ENCODE measurements at places on chromosomes 16 and 17.

GRCh38 chr16:4064950-4065352, 51.3 kb downstream of the ADCY9 start:
- no peak for DNase-seq

- no peak for DNase-seq
Observed at GRCh38 chr16:54000361-54000760, 286.2 kb downstream of the IRX3 start.

DNA sequence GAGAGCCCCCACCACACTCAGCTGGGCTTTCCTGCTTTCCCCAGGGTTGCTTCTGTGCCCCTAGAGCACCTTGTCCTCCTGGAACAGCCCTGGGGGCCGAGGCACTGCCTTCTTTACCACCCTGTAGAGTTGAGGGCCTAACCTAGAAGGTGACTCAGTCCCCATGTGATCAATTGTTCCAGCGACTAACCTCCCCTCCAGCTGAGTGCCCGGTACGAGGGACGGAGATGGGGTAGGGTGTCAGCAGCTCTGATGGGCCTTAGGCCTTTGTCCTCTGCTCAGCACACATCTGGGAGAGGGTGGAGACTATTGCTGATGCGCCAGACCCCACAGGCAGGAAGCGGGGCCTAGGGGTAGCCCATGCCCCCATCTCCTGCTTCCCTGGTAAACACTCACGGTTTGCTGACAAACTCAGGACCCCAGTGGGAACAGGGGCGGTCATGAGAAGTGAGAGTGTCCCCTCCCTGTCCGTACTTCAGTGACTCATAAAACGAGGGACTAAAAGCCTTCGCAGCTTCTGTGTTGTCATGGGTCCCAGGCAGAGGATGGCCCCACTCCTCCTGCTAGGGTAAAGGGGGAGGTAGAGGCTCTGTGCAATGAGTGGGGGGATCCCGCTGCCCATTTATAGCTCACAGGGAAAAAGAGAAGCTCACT, 33.1 kb downstream of the NECAB2 start:
- no peak for DNase-seq

DNA sequence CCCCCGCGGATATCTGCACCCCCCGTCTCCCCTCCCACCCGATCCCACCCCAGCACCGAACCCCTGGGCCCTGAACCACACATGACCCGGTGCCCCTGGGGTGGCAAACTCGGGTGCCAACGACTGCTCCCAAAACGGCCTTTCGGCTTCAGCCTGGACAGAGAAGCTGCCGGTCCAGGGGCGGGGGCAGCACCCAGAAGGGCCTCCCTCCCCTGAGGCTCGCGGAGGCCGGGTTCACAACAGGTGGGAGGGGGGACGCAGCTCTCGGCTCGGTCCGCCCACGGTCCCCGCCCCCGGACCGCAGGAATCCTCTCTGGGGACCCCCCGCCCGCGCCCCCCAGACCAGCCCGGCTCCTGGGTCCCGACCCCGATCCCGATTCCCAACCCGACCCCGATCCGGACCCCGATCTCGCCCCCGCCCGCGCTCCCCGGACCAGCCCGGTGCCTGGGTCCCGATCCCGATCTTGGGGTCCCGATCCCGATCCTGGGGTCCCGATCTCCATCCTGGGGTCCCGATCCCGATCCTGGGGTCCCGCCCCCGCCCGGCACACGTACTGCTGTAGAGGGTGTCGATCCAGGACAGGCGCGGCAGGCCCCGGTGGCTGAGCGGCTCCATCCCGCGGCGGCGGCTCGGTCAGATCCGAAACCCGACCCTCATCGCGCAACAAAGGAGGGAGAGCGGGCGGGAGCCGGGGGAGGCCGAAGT, 516 bp downstream of the ABR start:
- DNase-seq = no peak

DNA sequence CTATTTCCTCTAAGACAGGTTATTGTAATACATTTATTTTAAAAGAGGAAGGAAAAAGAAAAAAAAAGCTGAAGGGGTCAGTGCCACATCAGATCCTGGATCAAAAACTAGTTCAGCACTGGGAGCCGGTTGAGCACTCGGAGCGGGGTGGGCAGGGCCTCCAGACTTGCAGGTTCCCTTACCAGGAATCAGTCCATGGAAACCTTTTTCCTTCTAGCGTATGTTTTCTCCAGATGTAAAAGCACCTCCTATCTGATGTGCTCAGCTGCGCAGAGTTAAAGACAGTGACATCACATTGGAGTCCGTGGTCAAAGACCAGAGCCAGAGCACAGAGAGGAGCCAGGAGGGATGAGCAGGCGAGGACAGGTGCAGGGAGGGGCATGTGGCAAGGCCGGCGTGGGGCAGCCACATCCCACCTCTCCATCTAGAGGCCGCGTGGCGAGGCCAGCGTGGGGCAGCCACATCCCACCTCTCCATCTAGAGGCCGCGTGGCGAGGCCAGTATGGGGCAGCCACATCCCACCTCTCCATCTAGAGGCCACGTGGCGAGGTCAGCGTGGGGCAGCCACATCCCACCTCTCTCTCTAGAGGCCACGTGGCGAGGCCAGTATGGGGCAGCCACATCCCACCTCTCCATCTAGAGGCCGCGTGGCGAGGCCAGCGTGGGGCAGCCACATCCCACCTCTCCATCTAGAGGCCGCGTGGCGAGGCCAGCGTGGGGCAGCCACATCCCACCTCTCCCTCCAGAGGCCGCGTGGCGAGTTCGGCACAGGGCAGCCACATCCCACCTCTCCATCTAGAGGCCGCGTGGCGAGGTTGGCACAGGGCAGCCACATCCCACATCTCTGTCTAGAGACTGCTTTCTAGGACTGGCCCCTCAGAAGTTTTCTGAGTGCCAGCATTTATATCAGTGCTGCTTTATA, 166.8 kb upstream of the CHMP6 start:
- no peak for DNase-seq

DNA sequence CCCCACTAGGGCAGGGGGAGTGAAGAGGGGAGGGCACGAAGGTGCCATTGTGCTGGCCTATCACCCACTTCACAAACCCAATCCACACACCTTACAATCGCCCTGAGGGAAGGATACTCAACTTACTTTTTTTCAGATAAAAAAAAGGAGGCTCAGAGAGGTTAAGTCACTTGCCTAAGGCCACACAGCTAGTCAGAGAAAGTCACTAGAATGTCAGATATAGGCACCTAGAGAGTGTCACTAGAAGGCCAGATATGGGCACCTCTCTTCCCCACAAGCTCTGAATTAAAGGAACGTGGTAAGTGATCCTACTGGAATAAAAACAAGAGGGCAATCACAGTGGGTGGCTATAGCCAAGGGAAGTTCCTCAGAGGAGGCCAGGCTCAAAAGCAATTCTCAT, 204.5 kb upstream of the ASIC2 start:
- no peak for DNase-seq

- no peak for DNase-seq
Observed at GRCh38 chr17:11880714-11881113, 116.6 kb downstream of the ZNF18 start.
